HuH-7 (cell line): ENCODE measurements at places on chromosomes 16 and 17.

- DNase-seq: no peak
These were observed 12.4 kb downstream of the CCDC43 start for GRCh38 chr17:44677136-44677535.

DNA sequence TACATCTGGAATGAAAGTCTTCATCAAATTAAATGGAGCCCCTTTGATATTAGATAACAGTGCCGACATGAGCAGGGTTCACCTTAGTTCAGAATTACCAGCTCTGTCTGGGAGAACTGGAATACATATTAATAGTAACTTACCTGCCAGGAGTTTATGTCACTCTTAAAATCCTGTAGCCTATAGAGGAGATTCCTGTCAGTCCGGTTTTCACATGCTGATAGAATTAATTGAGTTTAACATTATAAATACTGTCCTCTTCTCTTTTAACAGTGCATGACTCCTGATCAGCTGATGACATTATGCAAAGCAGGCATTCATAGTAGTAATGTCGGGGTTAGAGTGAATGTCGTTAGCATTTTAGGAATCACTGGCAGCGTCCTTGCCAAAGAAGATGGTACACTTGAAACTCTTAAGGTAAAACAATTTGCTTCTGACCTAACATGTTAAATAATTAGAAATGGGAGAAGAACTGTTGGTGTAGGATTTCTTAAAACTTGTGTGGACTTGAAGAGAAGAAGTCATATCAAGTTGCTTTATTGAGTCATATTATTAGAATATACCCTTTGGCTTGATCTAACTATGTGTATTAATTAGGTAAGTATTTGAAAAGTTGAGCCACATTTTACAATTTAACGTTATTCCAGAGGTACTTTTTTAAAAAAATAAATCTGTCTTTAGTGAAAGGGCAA, 34.3 kb downstream of the HEATR3 start:
- DNase-seq: no peak

GRCh38 chr16:85475691-85476300, 137.3 kb upstream of the GSE1 start:
- DNase-seq: no peak

GRCh38 chr16:558298-559020, 1.7 kb upstream of the PRR35 start:
- no peak for DNase-seq

DNA sequence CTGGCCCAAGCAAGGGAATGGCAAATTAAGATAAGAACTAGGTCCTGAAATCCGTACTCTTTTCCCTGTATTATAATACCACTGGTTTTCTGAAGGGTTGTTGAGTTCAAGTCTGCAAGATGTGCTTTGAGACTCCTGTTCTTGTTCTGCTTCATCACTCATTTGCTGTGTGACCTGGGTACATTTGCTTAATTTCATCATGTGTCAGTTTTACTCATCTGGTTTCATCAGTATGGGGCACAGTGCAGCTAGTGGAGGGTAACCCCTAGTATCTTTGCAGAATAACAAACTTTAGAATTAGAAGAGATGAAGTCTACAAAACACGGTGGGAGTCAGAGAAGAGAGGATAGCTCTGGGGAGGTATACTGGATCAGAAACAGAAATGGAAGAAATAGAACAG, 21.9 kb upstream of the EFCAB13 start:
- no peak for DNase-seq

- DNase-seq: peak; percentile 6
These were observed 1.3 kb downstream of the NETO2 start for GRCh38 chr16:47142486-47142820.

DNA sequence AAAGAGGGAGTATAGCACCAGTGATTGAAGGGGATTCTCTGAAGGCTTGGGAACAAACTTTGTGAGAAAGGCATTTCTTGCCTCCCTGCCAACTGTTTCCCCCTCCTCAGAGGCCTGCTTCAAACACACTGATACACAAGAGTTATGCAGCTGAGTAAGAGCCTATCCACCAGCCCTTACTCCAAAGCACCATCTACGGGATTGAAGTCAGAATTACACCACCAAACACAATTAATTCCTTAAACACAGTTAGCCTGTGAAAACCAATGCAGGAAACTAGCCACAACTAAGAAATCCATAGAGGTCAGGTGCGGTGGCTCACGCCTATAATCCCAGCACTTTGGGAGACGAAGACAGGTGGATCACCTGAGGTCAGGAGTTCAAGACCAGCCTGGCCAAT, 138.3 kb downstream of the SHCBP1 start:
- DNase-seq: peak; percentile 4

DNA sequence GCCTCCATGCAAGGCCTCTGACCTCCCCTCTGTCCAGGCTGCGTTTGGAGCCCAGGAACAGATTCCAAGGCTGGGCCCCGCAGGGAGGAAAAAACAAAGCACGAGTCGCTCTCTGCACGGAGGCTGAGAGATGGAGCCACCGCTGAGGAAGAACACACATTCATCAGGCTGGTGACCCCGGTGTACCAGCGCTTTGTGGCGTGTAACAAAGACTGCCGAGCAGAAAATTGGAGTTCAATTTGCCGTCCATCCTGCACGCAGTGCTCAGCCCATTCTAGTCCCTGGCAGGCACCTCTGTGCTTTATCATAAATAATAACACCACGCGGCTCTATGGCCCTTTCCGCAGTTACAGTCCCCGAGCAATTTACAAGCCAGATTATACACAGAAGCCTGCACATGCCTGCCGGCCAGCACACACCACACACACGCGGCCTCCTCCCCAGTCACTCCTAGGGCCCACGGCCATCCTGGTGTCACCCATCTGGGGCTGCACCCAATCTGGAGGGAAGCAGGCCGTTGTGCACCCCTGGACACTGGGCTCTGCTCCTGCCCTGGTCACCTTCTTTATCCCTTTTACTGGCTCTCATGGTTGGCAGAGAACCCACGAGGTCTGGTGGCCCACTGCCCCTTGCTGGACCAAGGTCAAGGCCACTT, 124.4 kb downstream of the SDK2 start:
- DNase-seq: no peak

- no peak for DNase-seq
These were observed 32.5 kb downstream of the PHKB start for GRCh38 chr16:47493381-47494337.

- no peak for DNase-seq
These were observed 5.0 kb upstream of the SDR42E1 start for GRCh38 chr16:82016263-82016662.

DNA sequence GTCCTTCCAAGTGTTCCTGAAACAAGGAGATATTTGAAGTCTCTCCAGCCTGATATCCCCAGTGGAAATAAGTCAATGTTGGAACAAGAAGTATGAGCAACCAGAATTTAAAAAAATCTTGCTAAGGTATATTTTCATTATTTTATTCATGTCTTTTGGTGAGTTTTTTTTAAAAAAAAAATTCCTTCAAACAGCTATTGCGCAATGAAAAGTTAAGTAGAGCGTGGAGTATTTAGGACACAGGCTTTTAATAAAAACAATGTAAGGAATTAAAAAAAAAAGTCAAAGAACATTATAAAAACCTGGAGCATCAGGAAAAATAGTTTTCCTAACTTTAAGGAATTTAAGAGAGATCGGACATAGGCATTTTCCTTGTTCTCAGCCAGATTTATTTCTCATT, 940.4 kb downstream of the KCNJ2 start:
- no peak for DNase-seq

GRCh38 chr16:50644729-50645128, 36.4 kb downstream of the SNX20 start:
- DNase-seq: no peak

GRCh38 chr16:81551151-81551808, 106.7 kb downstream of the CMIP start:
- no peak for DNase-seq

DNA sequence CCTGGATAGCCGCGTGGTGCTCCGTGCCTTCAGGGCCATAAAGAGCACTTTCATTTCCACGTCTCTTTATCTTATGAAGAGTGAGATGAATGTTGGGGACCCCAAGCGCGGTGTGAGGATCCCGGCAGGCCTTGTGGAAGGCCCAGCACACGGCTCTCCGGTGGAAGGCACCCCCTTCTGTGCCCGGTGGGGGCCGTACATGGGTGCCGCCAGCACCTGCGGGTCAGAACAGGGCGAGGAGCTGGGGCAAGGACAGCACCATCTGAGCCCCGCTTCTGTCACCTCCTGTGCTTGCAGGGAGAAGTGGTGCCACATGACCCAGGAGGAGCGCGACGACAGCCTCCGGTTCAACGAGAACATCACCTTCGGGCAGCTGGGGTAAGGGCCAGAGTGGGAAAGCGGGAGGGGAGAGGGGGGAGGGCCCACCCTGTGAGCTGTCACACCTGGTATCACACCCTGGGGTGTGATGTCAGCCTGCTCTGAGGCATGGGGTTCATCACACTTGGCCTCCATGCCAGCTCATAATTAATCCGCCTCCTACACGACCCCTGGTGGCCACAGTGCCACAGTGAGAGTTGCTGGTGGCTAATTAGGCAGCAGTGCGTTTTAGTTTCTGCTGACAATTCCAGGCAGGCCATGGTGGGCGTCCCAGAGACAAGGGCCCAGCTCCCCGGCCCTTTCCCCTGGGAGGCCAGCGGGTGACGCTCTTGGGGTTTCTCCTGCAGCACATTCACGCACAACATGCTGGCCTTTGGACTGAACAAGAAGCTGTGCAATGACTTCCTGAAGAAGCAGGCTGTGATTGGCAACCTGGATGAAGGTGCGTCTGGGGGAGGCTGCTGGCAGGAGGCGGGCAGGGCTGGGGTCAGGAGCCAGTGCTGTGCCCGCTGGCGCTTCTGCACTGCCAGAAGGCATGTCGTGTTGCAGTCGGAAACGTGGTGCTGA, 25.7 kb downstream of the CIBAR2 start:
- peak; percentile 99 for DNase-seq

GRCh38 chr16:5776876-5777275, 679.3 kb upstream of the EEF2KMT start:
- no peak for DNase-seq

DNA sequence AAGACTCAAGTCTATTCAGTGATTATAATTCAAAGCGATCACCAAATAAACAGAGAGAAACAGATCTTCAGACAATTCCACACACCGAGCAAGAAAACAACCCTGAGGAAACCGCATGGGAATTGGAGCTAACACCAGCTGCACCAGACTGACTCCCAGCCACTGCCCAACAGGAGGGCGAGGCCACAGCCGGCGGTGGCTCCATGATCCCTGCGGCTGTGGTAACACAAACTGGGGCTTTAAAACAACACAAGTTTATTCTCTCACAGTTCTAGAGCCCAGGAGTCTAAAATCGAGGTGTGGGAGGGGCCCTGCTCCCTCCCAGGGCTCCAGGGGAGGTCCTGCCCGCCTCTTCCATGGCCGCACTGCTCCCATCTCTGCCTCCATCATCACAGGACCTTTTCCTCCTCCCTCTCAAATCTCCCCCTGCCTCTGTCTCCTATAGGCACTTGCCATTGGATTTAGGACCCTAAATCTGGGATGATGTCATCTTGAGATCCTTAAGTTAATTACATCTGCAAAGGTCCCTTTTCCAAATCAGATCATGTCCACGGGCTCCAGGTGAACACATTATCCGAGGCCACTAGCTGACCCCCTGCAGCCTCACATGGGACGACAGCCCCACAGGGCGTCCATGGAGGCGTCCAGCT, 9.7 kb upstream of the HEXD start:
- DNase-seq: no peak

DNA sequence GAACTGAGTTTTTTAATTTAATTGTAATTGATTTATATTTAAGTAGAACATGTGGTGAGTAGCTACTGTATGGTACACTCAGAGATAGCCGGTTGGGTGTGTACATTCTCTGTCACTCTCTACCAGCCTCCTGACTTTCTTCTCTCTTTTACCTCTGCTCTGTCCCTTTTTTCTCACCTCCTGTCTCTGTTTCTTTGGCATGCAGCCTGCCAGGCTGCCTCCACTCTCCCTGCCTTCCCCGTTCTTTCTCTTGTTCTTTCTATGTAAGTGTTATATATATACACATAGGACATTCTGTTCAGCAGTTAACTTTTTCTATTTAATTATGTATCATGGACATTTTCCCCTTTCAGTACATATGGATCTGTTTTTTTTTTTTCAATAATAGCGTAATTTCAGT, 50.8 kb downstream of the MRTFB start:
- no peak for DNase-seq

DNA sequence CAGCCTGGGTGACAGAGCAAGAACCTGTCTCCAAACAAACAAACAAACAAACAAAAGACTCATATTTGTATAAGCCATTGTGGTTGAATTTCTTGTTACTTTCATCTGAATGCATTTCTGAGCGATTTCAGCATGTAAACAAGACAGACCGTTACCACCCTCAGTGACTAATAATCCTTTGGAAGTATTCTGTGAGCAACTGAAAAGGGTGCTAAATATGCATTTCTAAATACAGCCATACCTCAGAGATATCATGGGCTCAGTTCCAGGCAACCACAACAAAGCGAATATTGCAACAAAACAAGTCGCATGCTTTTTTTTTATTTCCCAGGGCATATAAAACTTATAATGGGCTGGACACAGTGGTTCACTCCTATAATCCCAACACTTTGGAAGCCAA, 109.0 kb downstream of the USP31 start:
- DNase-seq: no peak

DNA sequence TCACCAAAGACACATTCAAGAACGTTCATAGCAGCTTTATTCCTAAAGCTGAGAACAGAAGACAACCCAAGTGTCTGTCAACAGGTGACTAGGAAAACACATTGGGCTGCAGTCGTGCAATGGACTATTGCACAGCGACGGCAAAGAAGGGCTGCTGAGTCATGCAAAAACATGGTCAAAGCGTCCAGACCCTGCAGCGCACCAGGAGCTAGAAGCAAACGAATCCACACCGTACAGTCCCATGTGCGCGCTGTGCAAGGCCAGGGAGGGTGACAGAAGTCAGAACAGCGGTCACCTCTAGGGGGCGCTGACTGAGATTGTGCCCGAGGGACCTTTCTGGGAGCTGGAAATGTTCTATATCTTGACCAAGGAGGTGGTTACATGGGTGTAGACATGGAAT, 266.4 kb downstream of the MAF start:
- peak; percentile 63 for DNase-seq

DNA sequence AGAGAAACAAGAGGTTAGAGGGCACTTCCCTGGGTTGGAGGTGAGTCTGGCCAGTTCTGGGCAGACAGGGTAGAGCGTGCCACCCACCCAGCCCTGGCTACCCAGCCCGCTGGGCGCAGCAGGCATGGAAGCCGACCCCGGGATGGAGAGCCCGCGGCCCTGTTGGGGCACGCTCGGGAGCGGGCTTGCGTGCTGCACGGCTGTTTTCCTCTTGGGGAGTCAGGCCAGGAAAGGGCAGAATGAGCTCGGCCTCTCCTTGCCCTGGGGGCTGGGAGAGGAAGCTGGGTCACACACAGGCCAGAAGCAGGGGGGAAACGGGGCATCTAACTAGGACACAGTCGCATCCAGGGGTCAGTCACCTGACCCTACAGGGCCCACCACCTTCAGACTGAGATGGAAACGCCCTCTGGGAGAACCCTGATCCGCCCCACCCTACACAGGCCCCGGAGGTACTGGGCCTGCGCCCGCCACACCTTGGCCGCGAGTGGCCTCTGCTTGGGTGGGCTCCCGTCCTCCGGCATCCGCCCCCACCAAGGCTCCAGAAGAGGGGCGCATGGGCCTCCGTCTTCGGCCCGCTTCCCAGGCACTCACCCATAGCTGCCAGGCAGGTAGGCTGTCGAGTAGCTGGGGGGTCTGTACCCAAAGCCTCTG, 1.2 kb downstream of the SOX15 start:
- DNase-seq: no peak
